Caki2 (cell line): ENCODE measurements at places on chromosomes 16 and 17.

DNA sequence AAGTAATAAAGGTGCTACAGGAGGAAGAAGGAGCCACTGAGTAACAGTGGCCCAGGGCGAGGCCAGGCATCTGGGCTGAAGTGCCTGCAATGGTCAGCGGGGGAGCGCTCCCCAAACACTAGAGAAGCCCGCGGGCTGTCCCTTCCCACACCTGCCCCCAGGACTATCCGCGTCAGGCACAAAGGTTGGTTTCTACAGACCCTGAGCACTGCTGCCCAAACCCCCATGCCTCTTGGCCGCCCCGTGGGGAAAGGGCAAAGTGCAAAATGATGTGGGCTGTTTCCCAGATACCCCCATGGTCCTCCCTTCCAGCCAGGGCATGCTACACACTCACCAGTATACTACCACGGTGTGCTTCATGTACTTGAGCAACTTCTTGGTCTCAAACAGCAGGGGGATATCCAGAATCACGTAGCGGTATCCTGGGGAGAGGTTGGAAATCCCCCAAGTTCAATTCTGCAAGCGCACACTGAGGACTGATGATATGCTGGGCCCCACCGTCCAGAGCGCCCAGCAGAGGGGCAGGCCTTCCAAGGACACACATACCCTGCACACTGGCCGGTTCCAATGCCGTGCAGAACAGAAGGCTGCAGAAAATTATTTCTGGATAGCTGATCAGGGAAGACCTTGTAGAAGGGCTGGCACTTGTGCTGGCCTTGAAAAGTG lies 21.5 kb downstream of the DCAKD start:
- DNase-seq: no peak

GRCh38 chr17:37849617-37849972 lies 74.6 kb upstream of the TBC1D3K start:
- no peak for DNase-seq

DNA sequence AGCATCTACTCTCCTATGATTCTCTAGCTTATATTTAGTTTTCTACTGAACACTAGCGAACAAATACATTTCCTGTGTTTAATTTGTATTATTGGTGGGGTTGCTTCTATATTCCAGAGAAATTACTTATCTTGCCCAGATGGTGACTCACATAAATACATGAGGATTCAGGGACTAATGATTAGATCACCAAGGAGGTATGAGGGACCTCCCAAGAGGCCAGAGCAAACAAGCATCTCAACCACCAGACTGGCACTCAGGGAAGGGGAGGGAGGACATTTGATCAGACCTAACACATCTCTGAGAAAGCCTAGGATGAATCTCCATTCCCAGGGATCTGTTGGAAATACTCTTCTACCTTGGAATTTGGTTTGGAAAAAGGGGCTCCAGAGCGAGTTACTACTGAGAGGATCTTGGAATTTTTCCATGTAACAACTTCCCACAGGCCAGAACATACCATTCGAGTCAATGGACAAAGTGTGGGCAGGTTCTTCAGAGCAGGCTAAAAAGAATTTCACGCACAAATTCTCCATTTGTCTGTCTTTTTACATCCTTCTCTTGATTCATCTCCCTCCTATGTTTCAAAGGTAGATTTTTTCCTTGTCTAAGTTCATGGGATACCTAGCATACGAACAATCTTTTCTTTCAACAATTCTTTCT lies 262.6 kb upstream of the MYOCD start:
- peak; percentile 37 for DNase-seq

DNA sequence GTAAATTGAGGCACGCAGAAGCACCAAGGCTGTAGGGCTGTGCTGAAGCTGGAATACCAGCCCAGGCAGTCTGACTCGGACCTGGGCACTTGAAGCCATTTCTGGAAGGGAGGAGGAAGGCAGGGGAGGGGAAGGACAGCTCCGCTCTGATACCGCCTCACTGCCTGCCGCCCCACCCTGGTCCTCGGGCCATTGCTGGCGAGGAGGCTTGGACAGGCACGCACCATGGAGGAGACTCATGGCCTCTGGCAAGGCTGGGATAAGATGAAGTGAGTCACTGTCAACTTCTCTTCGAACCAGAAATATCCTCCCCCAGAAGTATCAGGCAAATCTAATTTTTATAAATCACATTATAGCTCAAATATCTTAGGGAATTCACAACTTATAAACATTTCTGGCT lies 81.3 kb downstream of the SDK2 start:
- no peak for DNase-seq

DNA sequence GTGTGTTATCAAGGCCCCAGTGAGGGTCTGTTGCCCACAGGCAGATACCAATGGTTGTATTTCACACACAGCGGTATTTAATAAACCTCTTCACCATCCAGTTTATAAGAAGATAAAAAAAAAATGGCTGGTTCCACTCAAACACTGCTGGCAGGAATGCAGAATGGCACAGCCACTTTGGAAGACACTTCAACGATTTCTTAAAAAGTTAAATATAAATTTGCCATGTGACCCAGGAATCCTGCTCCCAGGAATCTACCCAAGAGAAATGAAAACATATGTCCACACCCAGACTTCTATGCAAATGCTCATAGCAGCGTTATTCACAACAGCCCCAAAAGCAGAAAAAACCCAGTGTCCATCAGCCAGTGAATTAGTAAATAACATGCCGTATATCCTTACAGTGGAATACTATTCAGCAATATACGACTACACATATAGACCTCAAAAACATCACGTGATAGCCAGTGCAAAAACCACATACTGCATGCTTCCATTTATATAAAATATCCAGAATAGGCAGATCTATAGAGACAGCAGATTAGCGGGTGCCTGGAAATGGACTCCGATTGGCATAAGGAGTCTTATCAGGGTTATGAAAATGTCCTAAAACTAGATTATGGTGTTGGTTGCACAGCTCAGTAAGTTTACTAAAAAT lies 38.7 kb downstream of the XYLT1 start:
- DNase-seq: no peak

- DNase-seq: no peak
These were observed 15.4 kb upstream of the WDR45B start for GRCh38 chr17:82663381-82664275.

DNA sequence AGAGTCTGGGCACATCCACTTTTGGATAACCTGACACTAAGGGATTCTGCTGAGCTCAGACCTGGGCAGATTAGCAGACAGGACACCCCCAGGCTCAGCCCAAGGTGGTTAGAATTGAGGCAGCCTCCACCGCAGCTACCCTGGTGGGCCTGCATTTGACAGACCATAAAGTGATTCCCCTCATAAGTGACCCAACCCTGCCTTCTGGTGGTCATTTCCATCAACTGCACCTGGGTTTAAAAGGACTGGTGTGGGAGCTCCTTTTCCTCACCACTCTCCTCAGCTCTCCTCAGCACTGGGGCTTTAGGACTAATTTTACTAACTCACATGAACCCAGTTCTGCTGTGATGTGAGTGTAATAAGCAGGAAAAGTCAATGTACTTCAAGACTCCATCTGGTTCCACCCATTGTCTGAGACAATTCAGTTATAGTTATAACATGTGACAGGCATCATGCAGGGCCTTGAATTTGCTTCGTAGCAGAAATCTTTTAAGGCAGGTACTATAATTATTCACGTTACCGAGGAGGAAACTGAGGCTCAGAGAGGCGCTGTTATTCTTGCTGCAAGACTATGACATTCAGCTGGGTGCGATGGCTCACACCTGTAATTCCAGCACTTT lies 42.5 kb downstream of the MYH3 start:
- peak; percentile 35 for DNase-seq

GRCh38 chr16:31215287-31216162 lies 1.4 kb downstream of the PYDC1 start:
- DNase-seq: peak; percentile 72

DNA sequence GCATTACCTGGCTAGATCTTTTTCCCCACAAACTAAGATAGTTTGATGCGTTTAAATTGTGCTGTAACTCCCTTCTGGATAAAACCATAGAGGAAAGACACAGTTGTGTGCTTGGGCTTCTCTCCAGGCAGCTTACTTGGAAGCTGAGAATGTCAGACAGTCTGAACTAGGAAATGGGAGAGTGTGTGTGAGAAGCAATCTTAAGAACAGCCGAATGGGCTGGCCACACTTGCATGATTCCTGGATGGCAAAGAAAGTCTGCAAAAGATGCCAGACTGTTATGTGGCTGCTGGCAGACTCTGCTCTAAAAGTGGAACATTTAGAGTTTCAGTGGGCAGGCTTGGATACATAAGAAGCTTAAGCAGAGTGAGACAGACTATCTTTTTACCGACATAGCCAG lies 384.3 kb upstream of the PSMD7 start:
- no peak for DNase-seq

GRCh38 chr17:42252597-42253550 lies 23.3 kb downstream of the STAT5B start:
- no peak for DNase-seq

- peak; percentile 41 for DNase-seq
These were observed 674 bp downstream of the ZNF821 start for GRCh38 chr16:71883168-71883848.

- DNase-seq: no peak
These were observed 51.8 kb upstream of the JPH3 start for GRCh38 chr16:87550495-87550961.

- no peak for DNase-seq
These were observed 233.6 kb downstream of the SEC14L1 start for GRCh38 chr17:77374170-77374936.

DNA sequence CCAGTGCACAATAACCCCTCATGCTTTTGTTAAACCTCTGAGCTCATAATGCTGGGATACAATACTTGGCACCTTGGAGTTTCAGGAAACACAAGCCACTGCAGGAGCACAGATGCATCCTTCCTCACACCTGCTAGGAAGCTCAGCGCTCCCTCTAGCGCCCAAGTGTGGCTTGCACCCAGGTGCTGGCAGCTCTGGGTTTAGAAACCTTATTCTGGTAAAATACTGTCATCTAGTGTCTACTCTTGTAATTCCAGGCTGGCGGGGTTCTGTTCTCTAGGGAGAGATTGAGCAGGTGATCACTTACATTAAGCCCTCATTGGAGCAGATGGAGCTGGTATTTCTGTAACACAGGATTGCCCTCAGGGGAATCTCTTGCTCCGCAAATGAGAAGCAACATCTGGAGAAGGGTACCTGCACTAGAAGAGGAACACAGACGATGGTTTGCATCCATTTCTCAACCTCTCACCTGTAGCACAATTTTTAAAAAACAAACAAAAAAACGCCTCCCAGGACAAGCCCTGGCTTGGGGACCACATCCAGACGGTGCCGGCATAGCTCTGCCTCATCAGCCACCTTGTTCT lies 1.5 kb downstream of the CCL1 start:
- DNase-seq: peak; percentile 82
